PC-3 (cell line): ENCODE measurements at places on chromosomes 16 and 17.

- DNase-seq: peak; percentile 53
Observed at GRCh38 chr17:44400226-44400847, 10.9 kb upstream of the ITGA2B start.

- DNase-seq: peak; percentile 57
Observed at GRCh38 chr17:63550817-63551639, 751 bp downstream of the DCAF7 start.

DNA sequence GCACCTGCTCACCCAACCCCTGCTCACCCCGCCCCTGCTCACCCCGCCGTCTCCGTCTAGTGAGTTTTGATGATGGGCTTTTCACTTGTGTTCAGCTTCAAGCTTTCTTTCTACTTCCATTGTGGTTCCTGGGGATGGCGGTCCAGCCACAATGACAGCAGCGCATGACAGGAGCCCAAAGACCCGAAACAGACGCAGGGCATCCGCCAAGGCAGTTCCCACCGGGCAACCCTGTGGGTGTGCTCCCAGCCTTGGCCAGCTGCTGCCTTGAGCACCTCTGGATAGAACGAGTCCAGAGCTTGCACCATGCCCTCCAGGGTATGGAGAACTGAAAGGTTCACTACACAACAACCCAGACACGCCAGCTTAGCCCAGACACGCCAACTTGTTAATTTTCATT lies 92.9 kb upstream of the CHMP6 start:
- DNase-seq: no peak

DNA sequence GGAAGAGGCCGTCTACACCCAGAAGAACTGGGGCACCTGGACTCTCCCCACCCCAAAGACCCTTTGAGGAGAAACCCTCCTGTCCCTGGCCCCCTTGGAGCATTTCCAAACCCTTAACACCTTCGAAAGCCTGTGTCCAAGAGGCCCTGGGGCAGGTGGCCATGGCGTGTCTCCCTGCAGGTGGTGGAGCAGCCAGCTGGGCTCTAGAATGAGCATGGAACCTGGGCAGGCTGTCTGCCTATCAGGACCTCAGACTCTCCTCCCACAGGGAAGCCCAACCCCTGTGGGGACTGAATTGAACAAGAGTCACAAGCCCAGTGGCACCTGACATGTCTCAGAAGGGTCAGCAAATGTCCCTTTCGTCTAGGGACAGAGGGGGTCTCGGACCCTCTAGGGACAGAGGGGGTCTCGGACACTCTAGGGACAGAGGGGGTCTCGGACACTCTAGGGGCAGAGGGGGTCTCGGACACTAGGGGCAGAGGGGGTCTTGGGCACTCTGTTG lies 8.4 kb downstream of the CBX4 start:
- no peak for DNase-seq

DNA sequence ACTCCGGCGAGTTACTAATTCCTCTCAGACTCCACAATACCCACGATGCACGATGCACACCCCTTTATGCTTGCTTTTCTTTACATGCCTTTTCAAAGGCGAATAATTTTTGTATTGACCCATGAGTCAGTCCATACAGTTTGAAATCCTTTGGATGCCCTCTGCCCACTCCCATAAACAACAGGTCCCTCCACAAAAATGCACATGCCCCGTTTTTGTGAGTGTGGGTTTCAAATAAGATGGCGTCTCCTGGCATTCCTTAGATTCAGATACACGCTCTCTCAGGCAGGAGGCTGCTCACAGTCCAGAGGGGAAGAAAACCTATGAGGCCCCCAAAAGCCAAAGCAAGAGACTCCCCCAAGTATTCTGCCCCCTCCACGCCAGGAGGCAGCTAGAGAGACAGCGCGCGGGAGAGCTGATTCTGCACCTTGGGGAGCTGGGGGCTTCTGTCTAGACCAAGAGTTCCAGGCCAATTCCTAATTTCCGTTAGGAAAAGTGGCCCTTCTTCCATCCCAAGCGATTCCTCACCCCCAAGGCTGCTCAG lies 19.6 kb upstream of the HOXB9 start:
- no peak for DNase-seq

- no peak for DNase-seq
Observed at GRCh38 chr16:57153841-57154240, 32.0 kb downstream of the PSME3IP1 start.

DNA sequence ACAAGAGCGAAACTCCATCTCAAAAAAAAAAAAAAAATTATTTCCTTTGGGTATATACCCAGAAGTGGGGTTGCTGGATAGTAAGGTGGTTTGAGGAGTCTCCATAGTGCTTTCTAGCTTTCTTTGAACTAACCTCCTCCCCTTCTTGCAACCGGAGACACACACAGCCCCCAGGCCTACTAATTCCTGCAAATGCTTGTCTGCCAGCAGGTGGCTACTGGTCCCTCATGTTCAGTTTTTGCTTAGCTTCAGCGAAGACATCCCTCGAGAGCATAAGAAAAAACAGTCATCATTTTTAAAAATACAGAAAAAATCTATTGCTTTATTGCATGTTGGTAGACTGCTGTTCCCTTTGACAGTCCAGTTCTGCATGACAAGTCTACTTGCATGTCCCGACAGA lies 439.0 kb downstream of the UTP18 start:
- DNase-seq: no peak

- no peak for DNase-seq
Observed at GRCh38 chr17:20797292-20797691, 217.8 kb downstream of the CDRT15L2 start.

DNA sequence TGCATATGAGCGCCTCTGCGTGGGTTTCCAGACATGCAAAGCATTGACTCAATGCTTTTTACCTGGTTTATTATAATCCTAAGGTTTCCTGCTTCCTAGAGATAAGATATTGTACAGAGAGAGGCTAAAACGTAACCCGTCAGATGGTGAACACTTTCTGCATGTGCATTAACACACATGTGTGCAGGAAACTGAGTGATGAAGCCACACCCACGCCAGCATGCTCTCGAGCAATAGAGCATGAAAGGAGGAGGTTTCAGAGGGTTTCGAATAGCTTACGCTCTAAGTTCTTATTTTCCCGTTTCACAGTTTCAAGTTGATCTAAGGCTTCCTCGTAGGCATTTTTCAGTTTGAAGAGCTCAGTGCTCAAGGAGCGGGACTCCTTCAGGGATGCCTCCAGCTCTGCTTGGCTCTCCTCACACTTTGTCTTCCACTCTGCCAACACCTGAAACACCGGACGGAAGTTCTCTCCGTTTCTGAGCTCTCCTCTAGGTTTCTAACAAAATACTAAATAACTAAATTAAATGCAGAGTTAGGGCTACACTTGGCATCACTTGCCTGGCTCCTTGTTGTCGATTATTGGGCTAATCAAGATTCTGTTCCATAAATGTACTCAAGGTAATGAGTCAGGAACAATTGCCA lies 23.2 kb downstream of the MYH3 start:
- no peak for DNase-seq

DNA sequence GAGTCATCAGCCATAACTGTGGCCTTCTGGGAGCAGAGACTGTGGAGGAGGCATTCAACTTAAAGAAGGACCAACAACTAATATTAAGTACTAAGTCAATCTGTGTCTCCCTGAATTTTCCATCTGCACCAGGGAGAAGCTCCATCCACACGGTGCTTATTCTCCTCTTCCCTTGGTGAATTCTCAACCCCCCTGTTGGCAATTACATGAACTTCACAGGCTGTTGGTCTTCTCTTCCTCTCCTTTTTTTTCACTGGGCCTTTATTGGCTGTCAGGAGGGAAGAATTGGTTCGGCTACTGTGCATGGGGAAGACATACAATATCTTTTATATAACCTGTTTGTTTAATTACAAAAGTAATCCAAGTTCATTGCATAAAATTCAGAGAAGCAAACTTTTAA lies 152.8 kb upstream of the IRX6 start:
- no peak for DNase-seq

- DNase-seq: no peak
Observed at GRCh38 chr17:42687707-42688320, 5.5 kb downstream of the CNTNAP1 start.

DNA sequence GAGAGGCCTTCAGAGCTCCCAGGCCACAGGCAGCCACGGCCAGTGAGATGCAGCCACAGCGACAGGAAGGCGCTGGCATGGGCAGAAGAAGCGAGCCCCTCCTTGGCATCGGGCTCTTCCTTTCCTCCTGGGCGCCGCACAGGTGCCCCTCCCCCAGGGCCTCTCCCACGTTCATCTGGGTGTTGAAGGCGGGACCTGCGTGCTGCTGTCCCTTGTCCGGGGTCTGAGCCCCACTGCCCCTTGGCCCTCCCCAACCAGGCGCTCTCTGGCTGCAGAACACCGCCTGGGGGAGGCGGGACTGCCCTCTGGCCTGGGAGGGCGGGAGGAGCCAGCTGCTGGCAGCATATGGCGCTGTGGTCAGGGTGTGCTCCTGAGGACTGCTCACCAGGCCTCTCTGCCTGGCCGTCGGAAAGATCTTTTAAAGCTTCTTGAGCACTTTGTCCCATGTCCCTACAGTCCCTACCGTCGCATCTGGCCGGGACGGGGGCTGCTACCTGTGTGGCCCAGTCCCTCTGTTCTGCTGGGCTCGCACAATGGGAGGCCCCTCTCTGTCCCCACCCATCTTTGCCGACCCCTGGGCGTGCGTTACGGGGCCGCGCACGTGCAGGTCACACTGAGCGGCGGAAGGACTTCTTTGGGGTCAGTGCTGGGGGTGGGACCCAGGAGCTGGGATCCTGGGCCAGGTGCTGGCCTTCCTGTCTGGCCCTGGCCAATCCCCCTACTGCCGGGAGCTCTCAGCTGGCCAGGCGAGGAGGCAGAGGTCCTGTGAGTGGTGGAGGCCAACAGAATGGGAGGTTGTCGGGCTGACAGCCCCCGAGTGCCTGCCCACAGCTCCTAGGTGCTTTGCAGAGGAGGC lies 1.7 kb downstream of the SLC25A10 start:
- peak; percentile 48 for DNase-seq

- no peak for DNase-seq
Observed at GRCh38 chr17:66552371-66552770, 250.0 kb downstream of the PRKCA start.

- DNase-seq: no peak
Observed at GRCh38 chr17:13922885-13923284, 146.4 kb upstream of the COX10 start.

DNA sequence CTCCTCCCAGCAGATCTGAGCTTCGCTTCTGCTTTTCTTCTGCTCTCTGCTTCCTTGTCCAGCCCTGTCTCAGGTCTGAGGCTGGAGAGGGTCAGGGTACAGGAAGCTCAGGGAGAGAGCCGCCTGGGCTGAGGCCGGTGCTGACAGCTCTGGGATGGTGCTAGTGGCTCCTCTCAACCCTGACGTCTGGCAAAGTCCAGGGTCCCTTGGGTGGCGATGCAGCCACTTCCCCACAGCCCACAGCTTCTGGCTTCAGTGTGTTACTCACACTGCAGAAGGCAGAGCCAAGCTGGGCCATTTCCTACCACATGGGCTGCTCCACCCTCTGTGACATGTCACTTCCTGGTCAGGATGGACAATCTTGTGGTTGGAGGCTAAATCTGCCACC lies at the start of gene CD300C:
TSS of gene CD300C (minus strand) at position 273 of the 388 bp plus-strand sequence. CDS start 333 bp downstream, outside the sequence.
- peak; percentile 15 for DNase-seq

- peak; percentile 94 for DNase-seq
Observed at GRCh38 chr16:18789850-18790706, at the start of gene RPS15A. Gene RPS15A, minus strand, starts transcription at chr16:18790334. Its CDS starts 1,221 bp downstream, at chr16:18789113.

DNA sequence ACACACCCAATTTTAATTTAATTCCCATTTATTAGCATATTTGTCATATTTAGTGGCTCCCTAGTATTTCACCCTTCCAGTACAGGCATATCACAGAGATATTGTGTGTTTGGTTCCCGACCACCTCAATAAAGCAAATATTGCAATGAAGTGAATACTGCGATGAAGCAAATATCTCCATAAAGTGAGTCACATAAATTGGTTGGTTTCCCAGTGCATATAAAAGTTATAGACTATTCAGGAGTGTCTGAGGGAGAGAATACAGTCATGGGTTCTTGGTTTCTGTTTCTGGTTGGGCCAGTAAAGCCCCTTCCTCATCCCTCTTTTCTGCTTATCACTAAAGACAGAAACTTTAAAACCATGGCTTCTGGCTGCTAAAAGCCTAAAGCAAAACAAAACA lies 295.4 kb upstream of the AXIN2 start:
- peak; percentile 98 for DNase-seq

DNA sequence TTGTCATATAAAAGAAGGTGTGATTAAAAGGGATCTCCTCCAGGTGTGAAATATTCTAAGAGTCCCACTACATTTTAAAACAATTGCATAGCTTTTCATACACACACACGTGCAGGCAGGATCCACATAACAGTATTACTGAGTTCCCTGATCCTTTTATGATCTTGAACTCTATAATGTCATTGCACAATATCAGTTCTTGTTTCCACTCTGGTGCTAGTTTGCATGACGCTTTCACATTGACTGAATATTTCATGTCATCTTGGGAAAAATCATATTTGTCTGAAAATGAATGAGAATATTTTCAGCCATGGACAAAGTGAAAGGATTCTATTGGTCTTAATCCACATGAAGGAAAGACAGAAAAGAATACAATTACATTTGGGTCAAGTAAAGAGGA lies 703.8 kb downstream of the CDH8 start:
- DNase-seq: no peak

DNA sequence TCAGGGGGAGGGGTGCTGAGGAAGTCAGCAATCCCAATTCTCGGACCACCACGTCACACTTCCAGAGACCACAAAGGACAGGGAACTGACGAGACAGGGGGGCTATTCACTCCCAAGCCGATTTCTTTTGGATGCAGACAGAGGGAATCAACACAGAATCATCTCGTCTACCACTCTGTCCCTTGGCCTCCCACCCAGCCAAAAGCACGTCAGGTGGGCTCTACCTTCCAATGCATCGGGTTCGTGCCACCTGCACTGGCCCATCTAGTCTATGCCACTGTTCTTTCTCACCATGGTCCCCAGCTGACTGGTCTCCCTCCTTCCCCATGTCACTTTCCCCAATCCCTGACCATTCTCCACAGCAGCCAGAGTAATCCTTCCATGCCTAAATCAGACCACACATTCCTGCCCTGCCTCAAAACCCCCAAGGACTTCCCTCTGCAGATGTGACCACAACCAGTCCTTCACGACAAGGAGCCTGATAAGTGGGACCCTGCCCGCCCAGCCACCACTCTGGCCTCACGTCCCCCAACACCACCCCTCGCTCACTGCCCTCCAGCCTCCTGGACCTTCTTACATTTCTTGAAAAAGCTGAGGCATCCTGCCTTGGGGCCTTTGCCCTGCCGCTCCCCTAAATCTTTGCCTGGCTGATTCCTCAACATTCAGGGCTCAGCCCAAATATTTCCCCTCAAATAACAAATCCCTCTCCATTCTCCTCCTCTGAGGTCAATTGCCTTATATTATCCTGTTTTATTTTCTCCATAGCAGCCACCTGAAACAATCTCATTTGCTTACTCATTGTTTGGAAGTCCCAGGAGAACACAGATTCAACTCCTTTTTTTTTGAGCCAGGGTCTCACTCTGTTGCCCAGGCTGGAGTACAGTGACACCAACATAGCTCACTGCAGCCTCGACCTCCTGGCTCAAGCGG lies 70.4 kb downstream of the IL21R start:
- DNase-seq: no peak

- DNase-seq: no peak
Observed at GRCh38 chr16:4011940-4012629, 104.2 kb downstream of the ADCY9 start.

- DNase-seq: peak; percentile 20
Observed at GRCh38 chr16:30949650-30950515, 1.0 kb downstream of the ORAI3 start.

- no peak for DNase-seq
Observed at GRCh38 chr17:66469890-66470289, 167.5 kb downstream of the PRKCA start.
